ENCODE measurements at places on chromosomes 6 and 20.

- no peak for DNase-seq
Observed at GRCh38 chr20:3039426-3039825, 4.0 kb upstream of the GNRH2 start.

GRCh38 chr6:4459032-4459431, 317.2 kb upstream of the CDYL start:
- no peak for DNase-seq

DNA sequence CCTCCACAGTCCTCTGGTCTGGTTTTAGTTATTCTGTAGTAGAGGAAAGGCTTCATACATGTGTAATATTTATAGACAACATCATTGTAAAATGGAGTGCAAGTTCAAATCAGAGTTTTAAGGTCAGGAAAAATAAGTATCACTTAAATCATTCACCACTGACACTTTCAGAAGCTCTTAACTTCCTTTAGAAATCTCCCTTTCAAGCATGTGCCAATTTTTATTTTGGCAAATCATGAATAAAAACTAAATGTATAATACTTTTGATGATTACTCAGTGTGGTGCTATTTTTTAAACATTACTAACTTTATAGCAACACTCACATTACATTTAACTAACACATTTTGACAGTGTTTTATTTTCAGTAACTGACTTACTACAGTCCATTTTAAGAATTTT, 112.2 kb downstream of the OGFRL1 start:
- DNase-seq = no peak

DNA sequence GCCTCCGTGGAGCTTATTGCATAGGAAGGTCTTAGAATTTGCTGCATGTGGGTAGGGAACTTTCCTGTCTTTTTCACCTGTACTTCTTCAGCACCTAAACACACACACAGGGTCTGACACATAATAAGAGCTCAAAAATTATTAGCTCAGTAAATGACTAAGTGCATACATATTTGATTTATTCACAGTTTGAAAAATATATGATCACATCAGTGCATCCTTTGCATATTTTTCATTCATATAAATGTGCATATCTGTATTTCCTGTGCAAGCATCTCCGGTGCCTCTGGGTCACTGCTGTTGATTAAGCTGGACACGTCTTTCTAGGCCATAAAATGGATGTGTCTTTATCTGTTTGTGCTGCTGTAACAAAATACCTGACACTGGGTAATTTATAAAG, 234.7 kb downstream of the UST start:
- DNase-seq = no peak

Data from nucleus accumbens (tissue), 56 donors.